ENCODE measurements at places on chromosomes 1 and 21.

GRCh38 chr1:78490861-78491450 is at the start of gene PTGFR:
Gene PTGFR, plus strand, starts transcription at chr1:78490974. Its CDS starts 1,770 bp downstream, at chr1:78492744.
- DNase-seq, result peak; percentile 74

GRCh38 chr1:217482356-217483102 is 148.4 kb downstream of the GPATCH2 start:
- DNase-seq, result no peak

DNA sequence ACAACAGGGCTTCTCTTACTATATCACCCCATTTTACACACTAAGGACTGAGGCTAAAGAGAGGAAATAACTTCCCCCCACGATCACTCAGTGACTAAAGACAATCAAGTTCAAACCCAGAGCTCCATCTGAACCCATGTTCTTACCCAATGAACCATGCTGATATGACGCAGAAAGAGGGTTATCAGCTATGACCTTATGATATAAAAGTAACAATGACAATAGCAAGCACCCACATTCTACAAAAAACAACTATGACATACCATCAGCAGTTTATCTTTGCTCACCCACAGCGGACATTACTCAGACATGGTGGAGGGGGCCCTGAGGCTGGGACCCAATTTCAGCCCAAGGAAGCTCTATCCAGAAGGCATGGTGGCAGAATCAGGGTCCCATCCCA is 75.7 kb downstream of the PTPN14 start:
- DNase-seq, result no peak

DNA sequence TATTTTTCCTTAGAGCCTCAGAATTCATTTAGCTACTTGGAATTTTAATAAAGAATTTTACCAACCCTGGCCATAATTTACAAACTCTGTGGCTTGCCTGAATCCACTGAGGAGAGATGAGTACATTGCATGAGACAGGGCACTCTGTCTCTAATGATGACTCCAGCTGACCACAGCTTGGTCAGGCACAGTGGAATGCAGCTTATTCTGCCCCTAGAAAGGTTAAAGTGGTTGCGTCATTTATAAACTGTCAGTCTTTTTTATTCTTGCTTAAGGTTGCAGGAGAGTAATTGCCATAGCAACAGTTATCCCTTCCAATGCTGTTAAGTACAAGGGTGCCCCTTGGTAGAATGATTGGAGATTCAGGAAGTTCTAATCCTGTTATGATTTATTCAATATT is 28.3 kb downstream of the PDE4B start:
- no peak for DNase-seq

- no peak for DNase-seq
These were observed 2.9 kb downstream of the SHISA4 start for GRCh38 chr1:201891451-201892045.

DNA sequence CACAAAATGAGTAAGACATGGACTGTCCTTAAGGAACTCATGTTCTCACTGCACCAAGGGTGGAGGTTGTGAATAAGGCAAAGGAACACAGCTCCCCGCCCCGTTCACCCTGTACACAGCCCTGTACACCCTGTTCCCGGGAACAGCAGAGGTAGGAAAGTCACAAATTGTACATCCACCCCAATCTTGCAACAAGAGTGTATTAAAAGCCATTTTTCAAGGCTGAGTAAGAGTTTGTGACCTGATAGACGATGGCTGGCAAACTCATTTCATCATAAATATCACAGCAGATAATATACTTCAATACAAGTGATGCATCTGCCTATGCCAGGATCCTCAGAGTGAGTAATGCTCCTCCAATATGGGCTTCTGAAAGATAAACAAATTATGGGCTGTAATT is 52.5 kb upstream of the CAMK1G start:
- DNase-seq, result no peak

DNA sequence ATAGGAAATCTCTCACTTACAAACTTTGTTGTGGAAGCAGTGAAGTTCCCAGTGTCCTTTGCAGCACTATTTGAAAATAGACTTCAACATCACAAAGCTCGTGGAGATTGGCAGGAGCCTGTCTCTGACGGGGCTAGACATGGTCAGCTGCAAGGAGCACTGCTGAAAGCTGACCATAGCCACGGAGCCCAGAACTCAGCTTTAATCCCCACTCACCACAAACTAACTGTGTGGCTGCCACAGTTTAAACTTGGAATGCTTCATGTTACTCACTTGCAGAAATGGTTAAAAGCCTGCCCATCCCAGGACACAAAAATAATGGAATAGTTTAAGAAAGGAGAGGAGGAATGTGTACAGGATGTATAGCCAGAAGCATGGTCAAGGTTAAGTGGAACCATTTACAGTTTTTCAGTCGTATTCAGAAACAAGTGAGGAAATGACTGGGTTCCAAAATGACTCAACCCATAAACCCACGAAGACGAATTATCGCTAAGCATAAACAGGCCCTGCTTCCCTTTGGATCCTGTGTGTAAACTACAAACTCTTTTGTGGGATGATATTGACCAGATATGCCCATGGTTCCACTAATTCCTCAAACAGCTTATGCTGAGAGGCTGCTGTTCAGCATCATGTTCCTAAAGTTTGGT is 18.2 kb downstream of the DNALI1 start:
- DNase-seq, result no peak

- DNase-seq, result no peak
These were observed 3.3 kb downstream of the CNST start for GRCh38 chr1:246569248-246570238.

DNA sequence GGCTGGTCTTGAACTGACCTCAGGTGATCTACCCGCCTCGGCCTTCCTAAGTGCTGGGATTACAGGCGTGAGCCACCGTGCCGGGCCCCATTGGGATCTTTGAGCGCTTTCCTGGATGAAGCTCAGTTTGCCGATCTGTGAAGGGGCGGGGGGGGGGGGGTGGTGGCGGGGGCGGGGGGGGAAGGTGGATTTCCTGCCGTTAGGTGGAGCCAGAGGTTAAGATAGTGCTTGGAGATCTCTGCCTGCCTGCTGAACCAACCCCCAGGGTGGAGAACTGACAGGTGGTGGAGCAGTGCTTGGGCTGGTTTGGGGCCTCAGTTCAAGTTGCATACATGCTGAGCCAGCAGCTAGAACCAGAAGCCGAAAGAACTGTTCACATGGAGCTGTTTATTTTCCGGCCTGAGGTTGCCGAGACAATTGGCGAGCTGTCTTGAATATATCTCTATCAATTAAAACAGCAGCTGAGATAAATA is 1.7 kb downstream of the TMCC2 start:
- DNase-seq, result peak; percentile 58

GRCh38 chr1:27936370-27936769 is 1.6 kb downstream of the SMPDL3B start:
- DNase-seq, result no peak

Measured in H1 (cell line).